Progenitor cell of endocrine pancreas (in vitro differentiated cells): ENCODE measurements at places on chromosomes 5 and 9.

- no peaks in the 10 kb centered on the region for H3K36me3 ChIP-seq
- H3K27me3 ChIP-seq, result peaks cover 72% of the 10 kb centered on the region
- no peak overlapping the region for H3K27ac ChIP-seq
- no peak overlapping the region for H3K4me3 ChIP-seq
- peaks cover 8% of the 10 kb centered on the region for H3K4me1 ChIP-seq
Measured at GRCh38 chr9:107462691-107463090, 26.9 kb downstream of the KLF4 start.

DNA sequence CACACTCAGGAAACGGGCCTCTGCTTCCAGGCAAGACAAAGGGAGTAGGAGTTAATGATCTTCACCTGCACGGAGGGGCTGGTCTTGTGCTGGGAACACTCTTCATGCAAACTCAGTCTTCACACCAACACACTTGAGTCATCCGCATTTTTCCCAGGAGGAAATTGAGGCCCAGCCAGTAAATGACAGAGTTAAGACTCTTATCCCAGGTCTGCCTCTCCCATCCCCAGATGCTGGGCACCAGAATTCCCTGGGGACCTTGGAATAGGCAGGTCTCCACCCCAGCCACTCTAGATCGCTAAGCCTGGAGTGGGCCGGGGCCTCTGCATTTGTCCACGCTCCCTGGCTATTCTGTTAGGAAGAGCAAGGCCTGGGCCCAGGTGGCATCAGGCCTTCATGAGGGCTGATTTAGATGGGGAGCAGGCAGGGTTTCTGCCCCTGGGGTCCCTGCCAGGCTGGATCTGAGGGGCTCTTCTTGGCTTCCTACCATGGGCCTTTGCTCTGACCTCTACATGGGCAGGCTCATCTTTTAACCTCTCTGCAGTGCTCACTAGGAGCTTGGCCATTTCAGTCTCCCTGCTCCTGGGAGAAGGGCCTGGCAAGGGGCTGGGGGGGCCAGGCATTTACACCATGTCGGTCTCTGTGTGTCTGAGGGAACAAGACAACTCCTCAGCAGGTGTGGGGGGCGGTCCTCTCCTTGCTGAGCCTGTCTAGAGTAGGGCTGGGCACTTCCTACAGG, 77.3 kb downstream of the AMBP start:
- no peaks in the 10 kb centered on the region for H3K27me3 ChIP-seq
- no peak overlapping the region for H3K4me3 ChIP-seq
- peak; percentile 5 for DNase-seq
- peaks cover 14% of the 10 kb centered on the region for H3K36me3 ChIP-seq

DNA sequence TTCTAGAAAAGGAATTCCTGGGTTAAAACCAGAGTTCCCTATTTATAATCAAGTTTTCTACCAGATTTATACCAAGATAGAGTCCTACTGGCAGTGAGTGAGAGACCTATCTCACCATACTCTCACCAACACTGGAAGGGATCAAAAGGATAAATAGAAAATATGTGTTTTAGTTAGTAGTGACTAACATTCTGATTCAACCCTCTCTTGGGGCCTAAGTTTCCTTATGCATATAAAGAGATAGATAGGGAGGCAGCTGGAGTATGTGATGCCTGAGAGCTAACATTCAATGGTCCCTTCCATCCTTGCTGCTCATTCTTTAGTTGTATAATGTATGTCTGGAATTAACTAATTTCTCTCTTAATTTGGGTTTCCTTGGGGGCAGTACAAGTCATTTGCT, 32.0 kb downstream of the CKMT2 start:
- H3K36me3 ChIP-seq, result peaks cover 35% of the 10 kb centered on the region
- H3K27me3 ChIP-seq, result no peaks in the 10 kb centered on the region
- DNase-seq, result no peak

DNA sequence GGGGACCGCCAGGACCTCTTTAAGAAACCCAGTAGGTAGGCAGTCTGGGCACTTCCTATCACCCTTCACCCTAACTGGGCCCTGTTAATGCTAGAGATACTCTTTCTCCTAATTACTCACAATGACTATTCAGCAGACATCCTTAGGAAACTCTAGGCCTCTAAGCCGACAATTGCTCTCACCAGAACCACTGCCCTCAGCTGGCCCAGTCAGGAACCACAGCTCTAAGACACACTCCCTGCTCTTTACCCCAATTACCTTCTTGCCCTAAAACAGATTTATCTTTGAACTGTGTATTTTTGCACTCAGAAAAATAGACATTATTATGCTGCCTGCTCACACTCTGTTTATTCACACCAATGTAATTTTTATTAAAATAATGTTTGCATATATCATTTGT, 432.6 kb upstream of the SLC30A5 start:
- no peaks in the 10 kb centered on the region for H3K27me3 ChIP-seq
- peaks cover 2% of the 10 kb centered on the region for H3K4me1 ChIP-seq
- no peak overlapping the region for H3K4me3 ChIP-seq
- no peaks in the 10 kb centered on the region for H3K36me3 ChIP-seq
- no peak overlapping the region for H3K27ac ChIP-seq
- DNase-seq, result no peak

GRCh38 chr5:63820577-63820976, 141.7 kb downstream of the HTR1A start:
- H3K27me3 ChIP-seq, result no peaks in the 10 kb centered on the region
- no peak overlapping the region for H3K4me3 ChIP-seq
- H3K36me3 ChIP-seq, result no peaks in the 10 kb centered on the region
- H3K27ac ChIP-seq, result peak overlapping the region; percentile 20
- peaks cover 5% of the 10 kb centered on the region for H3K4me1 ChIP-seq

DNA sequence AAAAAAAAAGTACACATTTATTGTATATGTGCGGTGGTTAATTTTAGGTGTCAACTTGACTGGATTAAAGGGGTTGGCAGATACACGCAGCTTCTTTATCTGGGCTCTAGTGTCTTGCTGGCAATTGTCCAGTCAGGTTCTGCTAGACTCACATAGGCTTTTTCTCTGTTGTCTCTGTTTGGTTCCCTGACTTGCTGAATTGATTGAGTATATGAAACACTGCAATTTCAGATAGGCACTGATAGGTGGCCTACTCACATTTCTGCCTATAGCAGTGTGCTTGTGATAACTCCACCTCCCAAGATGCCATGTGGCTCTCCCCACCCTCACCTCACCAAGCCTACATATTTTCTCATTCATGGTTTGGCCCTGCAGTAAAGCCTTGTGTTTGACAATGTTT, 52.5 kb downstream of the AOPEP start:
- peaks cover 3% of the 10 kb centered on the region for H3K4me1 ChIP-seq
- H3K27me3 ChIP-seq, result no peaks in the 10 kb centered on the region
- no peak overlapping the region for H3K4me3 ChIP-seq
- H3K36me3 ChIP-seq, result peaks cover 3% of the 10 kb centered on the region
- H3K27ac ChIP-seq, result peak overlapping the region; percentile 31
- no peak for DNase-seq

DNA sequence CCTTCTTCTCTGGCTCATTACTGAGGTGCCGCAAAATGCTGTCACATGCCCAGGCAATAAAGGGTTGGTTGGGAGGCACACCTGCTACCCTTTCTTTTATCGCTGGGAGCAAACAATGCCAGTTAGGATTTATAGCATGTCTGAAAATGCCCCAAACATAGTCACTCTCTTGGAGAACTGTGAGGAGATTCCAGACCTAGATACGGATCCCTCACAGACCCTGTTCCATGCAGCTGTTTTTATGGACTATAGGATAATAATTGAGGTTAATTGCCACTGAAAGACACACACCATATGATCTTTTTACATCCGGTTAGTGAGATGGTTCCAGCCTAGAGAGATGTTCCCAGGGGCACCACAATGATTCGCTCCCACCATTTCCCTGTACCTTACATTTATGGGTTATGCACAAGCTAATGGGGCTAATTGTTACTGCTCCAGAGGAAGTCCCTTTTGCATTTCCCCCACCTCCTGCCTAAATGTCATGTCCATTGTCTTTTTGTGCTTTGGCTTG, 318.1 kb downstream of the PIK3R1 start:
- H3K27ac ChIP-seq, result no peak overlapping the region
- peaks cover 16% of the 10 kb centered on the region for H3K4me1 ChIP-seq
- H3K27me3 ChIP-seq, result peaks cover 3% of the 10 kb centered on the region
- no peak for DNase-seq
- H3K36me3 ChIP-seq, result no peaks in the 10 kb centered on the region

GRCh38 chr9:129231759-129232158, 53.7 kb upstream of the IER5L start:
- H3K4me1 ChIP-seq, result peaks cover 2% of the 10 kb centered on the region
- H3K27ac ChIP-seq, result no peak overlapping the region
- no peak overlapping the region for H3K4me3 ChIP-seq
- peaks cover 3% of the 10 kb centered on the region for H3K27me3 ChIP-seq
